Activated CD4-positive, alpha-beta T cell treated with anti-CD3 and anti-CD28 coated beads, Interleukin-2, Interleukin-6, amounts not matched to agents 100 ng/mL and 50 ng/mL, durations not matched to agents 16 hours and 8 hours (primary cell): ENCODE measurements at places on chromosomes 5 and 9.
A peak's percentile ranks its signal among the peaks of the same experiment; 100 is the strongest.

- DNase-seq: no peak
These were observed 160.2 kb downstream of the ARHGEF28 start for GRCh38 chr5:73786043-73786831.

GRCh38 chr5:179268399-179268952 lies 76.8 kb downstream of the ADAMTS2 start:
- no peak for DNase-seq

GRCh38 chr5:17373406-17373805 lies 124.6 kb upstream of the TAF11L2 start:
- no peak for DNase-seq

DNA sequence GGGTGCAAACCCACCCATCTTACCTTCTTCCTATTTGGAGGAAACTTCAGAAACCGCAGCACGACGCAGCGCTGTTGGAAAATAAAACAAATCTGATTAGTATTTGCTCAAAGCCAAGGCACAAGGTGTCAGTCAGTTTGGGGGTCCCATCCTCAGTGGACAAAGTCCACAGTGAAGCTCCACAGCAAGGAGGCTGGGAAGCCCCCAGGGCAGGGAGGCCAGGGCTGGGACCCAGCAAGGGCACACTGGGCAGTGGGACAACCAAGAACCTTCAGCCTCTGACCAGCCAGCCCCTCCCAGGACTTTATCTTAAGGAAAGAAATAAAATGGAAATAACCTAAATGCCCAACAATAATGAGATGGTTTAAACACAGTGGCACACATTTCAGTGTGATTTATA lies 11.3 kb downstream of the IPPK start:
- no peak for DNase-seq

GRCh38 chr5:60492958-60493357 lies 207.0 kb downstream of the DEPDC1B start:
- DNase-seq: no peak

- DNase-seq: no peak
These were observed 20.3 kb upstream of the ARRDC3 start for GRCh38 chr5:91403438-91403837.

DNA sequence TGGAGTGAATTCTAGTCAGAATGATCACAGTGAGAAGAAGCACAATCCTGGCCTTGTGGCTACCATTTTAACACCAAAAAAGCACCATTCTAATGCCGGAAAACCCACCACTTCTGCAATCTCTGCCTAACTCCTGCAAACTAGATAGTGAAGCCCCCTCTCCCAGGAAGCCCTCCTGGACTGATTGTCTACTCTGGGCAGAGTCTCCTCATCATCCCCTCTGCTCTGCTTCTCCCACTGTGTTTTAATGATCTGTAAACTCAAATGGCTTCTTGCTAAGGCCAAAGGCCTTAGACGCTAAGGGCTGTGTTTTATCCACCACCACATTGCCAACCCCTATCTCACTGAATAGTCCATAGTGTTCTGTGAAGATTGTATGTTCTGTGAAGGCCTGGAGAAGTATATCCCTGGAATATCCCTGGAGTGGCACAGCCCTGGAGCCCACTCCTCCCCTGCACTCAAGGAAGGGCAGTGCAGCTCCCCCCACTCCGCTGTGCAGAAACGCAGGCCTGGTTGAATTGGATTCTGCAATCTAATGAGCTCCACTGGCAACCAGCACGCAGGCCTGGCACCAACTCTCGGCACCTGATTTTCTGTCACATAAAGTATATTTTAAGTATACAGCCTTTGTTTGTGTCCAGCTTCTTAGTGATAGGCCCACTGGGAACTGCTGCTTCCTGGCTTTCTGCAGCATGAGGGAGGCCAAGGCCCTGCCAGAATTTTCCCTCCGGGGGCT lies 126.3 kb downstream of the ATPSCKMT start:
- no peak for DNase-seq

DNA sequence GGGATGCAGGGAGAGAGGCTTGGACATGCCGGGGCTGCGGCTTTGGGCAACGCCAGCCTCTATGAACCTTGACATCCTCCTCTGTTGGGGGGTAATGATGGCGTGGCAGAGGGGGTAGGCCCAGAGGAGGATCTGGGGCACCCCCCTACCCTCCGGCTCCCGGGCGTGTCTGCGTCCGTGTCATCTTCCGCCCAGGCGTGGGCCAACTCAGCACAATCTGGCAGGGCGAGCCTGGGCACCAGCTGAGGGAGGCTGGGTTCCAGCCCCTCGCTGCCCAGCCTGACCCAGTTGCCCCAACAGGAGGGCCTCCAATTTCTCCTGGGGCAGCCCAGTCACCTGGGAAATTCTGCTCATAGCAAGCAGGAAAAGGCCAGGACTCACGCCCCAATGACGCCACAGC lies 62.9 kb upstream of the IL17B start:
- no peak for DNase-seq

GRCh38 chr5:34001241-34001841 lies 6.5 kb downstream of the AMACR start:
- no peak for DNase-seq

- DNase-seq: peak; percentile 73
These were observed 265.8 kb downstream of the MLLT3 start for GRCh38 chr9:20356403-20357036.

DNA sequence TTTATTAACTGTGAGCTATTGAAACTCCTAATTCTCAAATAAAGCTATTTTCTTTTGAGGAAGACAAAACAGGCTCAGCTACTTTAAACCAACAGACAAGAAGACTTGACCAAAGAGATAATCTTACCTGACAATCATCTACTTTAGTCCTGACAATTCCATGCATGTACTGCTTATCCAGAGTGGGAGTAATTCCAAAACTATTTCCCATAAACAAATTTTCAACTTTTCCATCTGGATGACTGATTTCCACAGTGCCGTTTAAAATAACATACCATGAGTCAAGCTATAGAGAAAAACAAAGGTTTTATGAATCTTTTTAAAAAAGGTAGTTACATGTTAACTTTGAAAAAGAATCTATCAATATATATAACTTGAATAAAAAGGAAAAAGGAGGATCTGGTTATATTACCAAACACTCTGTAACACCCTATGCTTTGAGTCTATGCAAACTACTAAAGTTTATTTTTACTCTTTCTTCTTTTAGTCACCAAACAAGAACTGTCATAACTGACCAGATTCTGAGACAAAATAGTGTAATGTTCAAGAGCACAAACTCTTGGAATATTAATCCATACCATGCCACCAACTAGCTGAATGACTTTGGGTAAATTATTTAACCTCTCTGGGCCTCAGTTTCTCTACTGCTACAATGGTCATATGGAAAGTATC lies 129.7 kb downstream of the RAPGEF6 start:
- no peak for DNase-seq

DNA sequence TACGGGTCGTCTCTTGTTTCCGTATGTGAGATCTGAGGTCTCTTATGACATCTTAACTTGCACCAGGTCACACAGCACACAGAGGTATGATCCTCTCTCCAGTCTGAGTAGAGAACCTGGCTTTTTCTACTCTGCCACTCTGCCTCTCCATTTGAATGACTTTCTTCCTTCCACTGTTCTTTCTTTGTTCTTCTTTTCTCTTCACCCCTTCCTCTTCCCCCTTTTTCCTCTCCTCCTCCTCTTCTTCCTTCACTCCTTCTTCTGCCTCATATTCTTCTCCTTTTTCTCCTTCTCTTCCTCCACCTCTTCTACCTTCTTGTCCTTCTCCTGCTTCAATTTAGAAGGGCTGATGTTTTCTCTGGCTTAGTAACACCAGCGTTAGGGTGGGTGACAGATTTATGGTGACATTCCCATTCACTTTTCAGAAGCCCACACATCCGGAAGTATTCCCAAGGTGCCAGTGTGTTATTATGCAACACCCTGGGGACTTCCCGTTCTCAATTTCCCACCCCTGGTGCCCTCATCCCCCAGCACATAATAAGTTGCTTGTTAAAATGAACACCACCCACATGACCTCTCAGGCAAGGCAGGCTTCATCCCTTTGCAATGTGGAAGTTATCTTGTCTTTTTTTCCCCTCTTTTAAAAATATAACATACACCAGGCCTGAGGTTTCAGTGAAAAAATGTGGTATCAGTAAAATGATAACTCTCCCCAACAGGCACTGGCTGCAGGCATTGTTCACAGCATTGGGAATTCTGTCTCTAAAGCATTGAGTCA lies 122.0 kb downstream of the PAPPA start:
- DNase-seq: no peak

- DNase-seq: no peak
These were observed 54.9 kb upstream of the SAP30L start for GRCh38 chr5:154390746-154391359.

DNA sequence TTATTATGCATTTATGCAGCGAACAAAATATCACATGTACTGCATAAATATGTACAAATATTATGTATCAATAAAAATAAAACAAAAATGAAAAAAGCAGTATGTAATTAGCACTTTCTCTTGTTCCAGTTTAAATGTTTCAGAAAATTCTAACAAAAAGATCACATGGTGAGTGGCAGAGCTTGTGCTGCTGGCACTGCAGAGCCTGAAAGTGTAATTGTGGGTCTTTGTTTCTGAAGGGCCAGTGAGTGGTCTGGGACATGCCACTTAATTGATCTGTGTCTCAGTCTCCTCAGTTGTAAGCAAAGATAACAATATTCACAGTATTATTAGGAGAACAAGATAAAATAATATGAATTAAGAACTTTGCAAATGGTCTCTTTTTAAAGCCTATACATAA lies 39.5 kb upstream of the RAI14 start:
- no peak for DNase-seq

- DNase-seq: no peak
These were observed 116.3 kb upstream of the SLC25A48 start for GRCh38 chr5:135718151-135718550.

- DNase-seq: no peak
These were observed 104.4 kb downstream of the ZNF354C start for GRCh38 chr5:179164331-179165311.

GRCh38 chr5:2249442-2249841 lies 366.7 kb upstream of the IRX4 start:
- no peak for DNase-seq

- no peak for DNase-seq
These were observed 69.8 kb downstream of the COL15A1 start for GRCh38 chr9:99013550-99013949.

- no peak for DNase-seq
These were observed 97.7 kb downstream of the GHR start for GRCh38 chr5:42520957-42521356.

DNA sequence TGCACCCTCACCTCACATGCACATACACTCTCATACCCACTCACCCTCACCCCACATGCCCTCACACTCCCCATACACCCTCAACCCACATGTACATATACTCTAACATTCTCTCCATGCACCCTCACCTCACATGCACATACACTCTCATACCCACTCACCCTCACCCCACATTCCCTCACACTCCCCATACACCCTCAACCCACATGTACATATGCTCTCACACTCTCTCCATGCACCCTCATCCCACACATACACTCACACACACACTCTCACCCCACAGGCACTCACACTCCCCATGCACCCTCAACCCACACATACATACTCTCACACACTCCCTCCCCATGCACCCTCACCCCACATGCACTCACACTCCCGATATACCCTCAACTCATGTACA lies 550.2 kb upstream of the DAP start:
- DNase-seq: no peak

DNA sequence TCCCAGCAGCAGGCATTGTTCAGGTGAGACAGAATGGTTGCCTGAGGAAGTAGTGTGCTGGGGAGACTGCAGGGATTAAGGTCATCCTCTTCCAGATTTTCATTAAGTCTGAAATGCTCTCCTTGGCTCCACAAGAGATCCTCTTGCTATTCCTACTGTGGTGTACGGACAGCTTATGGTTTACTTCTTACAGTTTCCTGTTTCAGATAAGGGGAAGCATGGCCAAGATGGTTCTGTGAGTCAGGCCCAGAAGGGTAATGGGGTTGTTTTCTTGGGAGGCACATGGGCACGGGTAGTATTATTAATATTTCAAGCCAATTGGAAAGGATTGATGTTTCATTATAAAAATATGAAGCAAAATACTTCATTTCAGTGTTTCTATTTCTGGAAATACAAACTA lies 42.9 kb downstream of the GLRX start:
- no peak for DNase-seq

GRCh38 chr9:128552744-128553440 lies 505 bp downstream of the SPTAN1 start:
- peak; percentile 60 for DNase-seq

DNA sequence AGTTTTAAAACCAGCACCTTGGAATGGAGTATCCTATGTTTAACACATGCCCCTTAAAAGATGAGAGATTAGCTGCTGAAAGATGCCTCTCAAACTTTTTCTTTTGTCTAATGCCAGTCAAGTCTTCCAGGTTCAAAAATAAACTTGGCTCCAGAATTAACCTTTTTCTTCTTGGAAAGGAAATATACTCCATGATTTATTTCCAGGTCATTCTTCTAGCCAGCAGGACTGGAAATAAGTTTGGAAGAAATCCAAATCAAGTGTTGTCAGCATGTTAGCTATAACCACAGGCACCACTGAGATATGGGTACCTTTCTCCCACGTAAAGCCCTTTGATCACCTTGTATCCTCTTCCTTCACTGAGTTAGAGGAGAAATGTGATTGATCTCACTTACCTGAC lies 56.1 kb downstream of the NLN start:
- no peak for DNase-seq

GRCh38 chr5:59126708-59127573 lies 544.1 kb downstream of the RAB3C start:
- DNase-seq: no peak
